ENCODE measurements at places on chromosomes 6 and 20.
A peak's percentile ranks its signal among the peaks of the same experiment; 100 is the strongest.

GRCh38 chr20:50296450-50297375, 106.1 kb downstream of the CEBPB start:
- DNase-seq, result no peak

DNA sequence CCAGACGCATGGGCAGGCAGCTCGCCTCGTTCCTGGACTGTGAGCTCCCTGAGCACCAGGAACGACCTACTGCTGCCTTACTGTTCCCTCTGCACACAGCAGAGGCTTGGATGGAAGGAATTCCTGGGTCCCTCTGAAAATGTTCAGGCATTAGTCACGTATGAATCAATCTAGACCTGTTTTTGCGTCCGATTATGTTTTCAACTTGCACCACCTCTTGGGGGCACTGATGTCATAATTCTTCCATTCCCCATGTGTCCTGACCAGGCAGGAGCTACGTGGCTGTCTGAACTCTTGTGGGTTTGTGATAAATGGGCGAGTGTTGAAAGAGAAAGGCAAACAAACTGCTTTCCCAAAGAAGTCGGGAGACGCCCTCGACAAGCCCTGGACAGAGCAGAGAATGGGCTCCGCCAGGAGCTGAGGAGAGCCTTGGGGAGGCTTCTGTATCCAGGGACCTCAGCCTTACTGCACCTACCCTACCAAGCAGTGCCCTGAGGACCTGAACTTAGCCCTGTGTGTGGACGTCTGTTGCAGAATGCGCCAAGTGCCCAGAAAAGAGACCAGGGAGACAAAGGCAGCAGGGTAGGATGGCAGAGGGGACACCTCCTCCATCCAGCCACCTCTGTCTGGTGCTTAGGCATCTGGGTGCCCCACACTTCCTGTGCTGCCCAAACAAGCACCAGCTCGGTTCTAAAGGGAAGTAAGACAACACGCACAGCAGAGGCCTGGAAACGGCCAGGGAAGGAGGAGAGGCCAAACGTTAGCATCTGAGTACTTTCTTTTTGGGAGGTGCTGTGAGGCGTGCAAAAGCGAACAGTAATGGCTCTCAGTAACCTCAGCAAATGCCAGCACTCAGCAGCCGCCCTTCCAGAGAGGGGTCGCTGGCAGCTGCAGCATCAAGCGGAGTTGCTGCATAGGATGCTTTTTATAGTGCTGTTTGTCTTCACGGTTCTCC, 124.2 kb downstream of the LY86 start:
- DNase-seq, result no peak

- DNase-seq, result peak; percentile 41
Measured at GRCh38 chr6:122610690-122611455, 668 bp downstream of the PKIB start.

GRCh38 chr6:87184762-87185250, 29.4 kb downstream of the ZNF292 start:
- DNase-seq, result no peak

DNA sequence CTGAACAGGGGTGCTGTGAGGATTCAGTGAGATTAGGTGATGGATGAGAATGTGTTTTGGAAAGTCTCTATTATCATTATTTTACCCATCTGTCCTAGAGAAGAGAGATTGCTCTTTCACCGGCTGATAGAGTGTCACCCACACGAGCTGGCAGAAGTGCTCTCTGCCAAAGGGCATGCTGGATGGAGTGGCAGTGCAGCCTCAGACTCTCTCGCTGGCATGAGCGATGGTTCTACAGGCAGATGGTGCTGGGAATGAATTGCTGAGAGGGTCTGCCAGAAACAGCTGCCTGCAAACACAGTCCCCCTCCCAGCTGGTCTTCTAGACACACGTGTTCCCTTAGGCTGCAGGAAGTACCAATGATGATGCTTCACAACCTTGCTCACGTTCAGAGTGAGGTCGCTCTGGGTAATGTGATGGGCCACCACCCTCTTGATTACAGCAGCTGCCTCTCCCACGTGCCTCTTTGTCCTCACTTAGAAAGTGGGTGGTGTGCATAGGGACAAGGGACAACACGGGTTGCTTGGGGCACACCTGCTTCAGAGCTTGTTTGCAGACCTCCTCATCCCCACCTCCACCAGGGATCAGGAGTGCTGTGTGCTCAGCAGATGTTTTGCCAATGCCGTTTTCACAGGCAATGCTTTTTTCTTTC, 84.7 kb downstream of the FOXA2 start:
- no peak for DNase-seq

- no peak for DNase-seq
Measured at GRCh38 chr6:53199156-53199555, 50.5 kb upstream of the GCM1 start.

DNA sequence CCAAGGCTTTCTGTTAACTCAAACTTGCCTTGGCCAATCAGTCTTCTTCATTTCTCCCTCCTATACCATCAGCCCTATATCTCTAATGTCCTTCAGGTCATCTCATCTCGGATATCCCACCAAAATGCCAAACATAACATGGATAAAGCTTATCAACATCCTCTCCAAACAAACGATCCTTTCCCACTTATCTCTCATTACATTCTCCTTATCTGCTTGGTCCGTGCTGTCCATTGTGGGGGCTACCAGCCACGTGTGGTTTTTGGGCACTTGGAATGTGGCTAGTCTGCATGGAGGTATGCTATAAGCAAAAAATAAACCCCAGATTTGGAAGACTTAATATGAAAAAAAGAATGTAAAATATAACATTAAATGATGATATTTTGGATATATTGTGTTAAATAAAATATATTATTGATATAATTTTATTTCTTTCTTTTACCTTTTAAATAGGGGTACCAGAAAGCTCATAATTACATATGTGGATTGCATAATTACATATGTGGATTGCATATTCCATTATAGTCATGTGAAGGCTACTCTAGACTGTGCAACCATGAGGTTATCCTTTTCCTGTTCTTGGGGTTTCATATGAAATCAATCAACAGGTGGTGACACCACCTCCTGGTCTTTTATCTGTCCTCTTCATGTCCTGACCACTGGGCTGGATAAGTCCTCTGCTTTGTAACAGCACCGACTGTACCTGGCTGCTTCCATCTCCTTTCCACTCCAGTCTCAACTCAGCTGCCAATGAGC, 123.0 kb downstream of the CD83 start:
- DNase-seq, result no peak

- no peak for DNase-seq
Measured at GRCh38 chr6:167748458-167749379, 78.0 kb upstream of the AFDN start.

DNA sequence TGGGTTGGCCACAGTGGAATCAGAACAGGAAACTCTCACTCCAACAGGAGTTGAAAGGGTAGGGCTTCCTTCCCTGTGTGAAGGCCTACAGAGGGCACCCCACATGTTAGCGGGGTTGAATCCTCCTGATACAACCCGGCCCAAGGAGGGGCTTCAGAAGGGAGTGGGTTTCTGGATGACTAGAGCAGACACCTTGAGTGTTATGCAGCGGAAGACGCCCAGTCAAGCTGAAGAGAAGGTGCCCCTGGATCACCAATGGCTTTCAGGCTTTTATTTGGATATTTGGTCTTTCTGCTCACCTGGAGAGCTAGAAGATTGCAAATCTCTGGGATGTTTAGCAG, 132.8 kb downstream of the PRND start:
- no peak for DNase-seq

DNA sequence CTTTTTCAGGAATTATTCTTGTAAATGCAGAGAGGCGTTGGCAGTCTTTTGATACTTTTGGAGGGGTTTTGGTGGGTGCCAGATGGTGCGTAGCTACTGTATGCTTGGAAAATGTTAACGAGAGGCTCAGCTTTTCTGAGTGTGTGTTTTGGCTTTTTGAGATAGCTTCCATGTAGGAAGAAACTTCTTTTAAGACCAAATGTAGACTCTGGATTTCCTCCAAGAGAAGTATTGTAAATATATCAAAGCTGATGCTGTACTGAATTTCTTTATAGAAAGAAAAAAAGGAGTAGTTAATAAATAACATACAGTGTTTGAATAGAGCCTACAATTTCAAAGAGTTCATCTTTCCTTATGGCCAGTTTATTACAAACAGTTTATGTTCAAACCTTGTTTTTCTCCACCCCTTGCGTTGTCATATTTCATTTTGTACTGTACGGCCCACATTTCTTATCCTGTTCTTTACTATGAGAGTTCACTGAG, 16.7 kb downstream of the TIAM2 start:
- DNase-seq, result no peak

- DNase-seq, result no peak
Measured at GRCh38 chr6:21198032-21198640, 395.4 kb upstream of the SOX4 start.

- no peak for DNase-seq
Measured at GRCh38 chr20:58017970-58018530, 210.4 kb downstream of the ANKRD60 start.

DNA sequence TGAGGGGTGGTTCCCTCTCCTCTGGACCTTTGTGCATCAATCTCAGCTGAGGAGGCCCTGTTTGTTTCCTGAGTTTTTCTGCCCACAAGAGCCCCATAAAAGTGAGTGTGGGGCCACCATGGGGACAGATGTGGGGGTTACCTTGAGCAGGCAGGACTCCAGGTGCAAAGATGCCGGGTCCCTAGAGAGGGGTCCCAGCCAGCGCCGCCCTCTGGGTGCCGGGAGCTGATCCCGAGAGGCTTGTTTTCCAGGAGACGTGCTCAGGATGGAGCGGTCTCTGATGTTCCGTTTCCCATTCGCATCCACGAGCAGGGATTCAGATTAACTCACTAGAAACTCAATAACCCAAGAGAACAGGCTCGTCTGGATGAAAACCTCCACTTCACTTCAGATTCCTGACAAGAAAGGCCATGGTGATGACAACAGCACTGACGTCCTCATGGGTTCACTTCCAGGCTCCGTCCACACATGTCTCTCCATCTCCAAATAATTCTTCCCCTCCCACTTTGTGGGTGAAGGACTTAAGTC, 21.9 kb downstream of the MYT1 start:
- no peak for DNase-seq

- DNase-seq, result no peak
Measured at GRCh38 chr6:36662380-36662779, 16.1 kb upstream of the CDKN1A start.

DNA sequence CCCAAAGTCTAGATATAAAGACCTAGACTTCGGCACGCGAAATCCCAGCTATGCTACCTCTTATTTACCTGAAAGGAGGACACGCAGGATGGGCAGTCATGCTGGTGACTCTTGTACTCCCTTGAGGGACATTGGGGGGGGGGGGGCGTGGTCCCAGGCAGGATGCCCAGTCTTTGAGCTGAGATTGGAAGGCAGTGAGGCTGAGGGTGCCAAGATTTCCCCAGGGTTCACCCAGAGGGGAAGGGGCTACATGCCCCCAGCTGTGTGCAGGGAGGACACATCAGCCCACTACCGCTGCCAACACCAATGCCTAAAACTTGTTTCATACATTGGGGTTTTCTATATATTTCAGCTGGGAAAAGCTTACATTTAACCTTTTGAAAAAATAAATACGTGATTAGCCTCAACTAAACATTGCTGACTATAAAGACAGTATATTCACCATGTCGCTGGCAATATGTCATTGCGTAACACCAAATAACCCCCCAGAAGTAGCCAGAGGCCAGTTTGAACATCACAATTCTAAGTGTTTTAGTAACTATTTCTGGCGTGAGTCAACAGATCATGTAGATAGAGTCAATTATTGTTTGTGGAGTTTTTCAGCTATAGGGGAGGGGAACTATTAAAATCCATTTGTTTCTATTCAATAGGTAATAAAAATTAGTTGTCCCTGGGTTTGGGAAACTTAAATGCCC, 21.6 kb downstream of the MGME1 start:
- no peak for DNase-seq

- no peak for DNase-seq
Measured at GRCh38 chr6:46128476-46128875, 1.3 kb upstream of the ENPP4 start.

DNA sequence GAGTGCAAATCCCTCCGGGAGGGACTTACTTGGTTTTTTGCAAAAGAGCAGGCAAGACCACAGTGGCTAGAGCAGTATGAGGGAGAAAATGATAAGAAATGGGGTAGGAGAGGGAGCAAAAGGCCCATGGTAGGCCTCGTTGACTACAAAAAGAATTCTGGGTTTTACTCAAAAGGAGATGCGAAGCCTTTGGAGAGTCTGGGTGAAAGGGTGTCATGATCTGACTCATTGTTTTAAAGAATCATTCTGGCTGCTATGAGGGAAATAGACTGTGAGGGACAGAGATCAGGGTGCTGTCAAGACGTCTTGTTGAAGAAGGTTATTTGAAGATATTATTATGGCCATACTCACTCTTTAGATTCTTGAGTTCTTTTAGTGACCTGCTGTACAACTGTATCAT, 13.0 kb downstream of the TBC1D32 start:
- no peak for DNase-seq

DNA sequence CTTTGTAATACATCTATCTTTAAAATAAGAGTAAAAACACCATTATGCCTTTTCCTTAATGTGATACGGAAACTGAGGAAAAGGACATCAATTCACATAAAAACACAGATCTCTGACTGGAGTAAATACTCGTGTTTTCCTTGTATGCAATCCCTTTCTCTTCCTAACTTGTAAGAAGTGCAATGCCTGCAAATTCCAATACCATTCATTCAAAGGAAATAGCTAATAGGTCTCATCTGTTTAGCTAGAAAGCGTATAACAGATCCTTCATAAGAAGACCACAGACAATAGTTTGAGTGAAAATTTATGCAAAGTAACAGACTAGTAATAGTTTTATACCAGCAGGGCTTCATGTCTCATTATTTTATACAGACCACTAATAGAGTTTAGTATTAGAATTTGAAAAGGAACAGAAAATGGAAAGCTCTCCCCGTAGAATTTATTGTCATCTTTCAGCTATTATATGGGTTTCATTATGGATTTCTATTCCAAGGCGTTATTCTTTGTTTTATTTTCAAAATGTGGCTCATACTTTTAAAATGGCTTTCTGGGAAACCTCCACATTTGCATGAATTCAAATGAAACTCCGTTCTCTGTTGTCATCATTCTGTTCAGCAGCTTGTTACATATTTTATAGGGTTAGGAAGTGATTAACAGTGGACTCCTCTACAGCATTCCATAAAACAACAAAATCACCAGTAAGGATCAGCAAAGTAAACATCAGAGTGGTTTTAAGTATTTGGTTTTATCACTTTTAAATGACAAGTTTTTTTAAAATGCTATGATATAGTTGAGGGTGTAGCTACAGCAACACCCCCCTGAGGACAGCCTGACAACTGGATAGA, 186.7 kb downstream of the BTBD9 start:
- DNase-seq, result no peak

- DNase-seq, result no peak
Measured at GRCh38 chr6:138869398-138869797, 73.5 kb downstream of the ECT2L start.

- DNase-seq, result no peak
Measured at GRCh38 chr6:13157293-13157692, 171.0 kb downstream of the TBC1D7 start.

DNA sequence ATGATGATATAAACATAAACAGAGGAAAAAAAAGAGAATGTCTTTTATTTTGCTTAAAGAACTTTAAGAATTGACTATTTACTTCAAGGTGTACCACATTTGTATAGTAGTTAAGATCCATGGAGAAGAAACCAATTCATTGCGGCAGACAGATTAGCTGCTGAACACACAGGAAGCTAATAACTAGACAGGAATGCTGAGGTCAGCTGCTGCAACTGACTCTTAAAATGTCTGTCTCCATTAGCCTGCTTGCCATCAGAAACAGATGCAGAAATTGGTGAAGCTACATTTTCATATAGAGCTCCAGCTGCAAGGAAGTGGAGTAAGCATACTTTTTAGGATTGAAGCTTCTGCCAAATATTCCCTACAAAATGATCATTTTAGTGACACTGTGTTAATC, 939.5 kb downstream of the EPHA7 start:
- no peak for DNase-seq

- DNase-seq, result peak; percentile 99
Measured at GRCh38 chr6:33200219-33201146, at the start of the genes RXRB and SLC39A7. Gene RXRB, minus strand, starts transcription at chr6:33200665. Its CDS starts 189 bp downstream, at chr6:33200476. Gene SLC39A7, plus strand, starts transcription at chr6:33200867. Its CDS starts 379 bp downstream, at chr6:33201246.

- DNase-seq, result no peak
Measured at GRCh38 chr20:37697314-37697713, 3.5 kb downstream of the CTNNBL1 start.

All from activated T-cell treated with anti-CD3 and anti-CD28 coated beads, Interleukin-2, amount 50 U/mL, for 48 hours (primary cell).